ENCODE measurements at places on chromosomes 13 and 19.

- no peak for DNase-seq
Measured at GRCh38 chr19:23403581-23404324, 8.5 kb upstream of the ZNF91 start.

- no peak for DNase-seq
Measured at GRCh38 chr19:412356-413355, 3.7 kb upstream of the C2CD4C start.

- no peak for DNase-seq
Measured at GRCh38 chr13:80307401-80307987, 33.4 kb downstream of the SPRY2 start.

- DNase-seq, result no peak
Measured at GRCh38 chr13:38341149-38341692, 8.4 kb upstream of the UFM1 start.

GRCh38 chr19:13920940-13921747 is 15.1 kb downstream of the CC2D1A start:
- DNase-seq, result no peak

GRCh38 chr13:43022934-43023288 is 475 bp upstream of the DNAJC15 start:
- no peak for DNase-seq

GRCh38 chr19:17242431-17243208 is 3.1 kb downstream of the NR2F6 start:
- no peak for DNase-seq

GRCh38 chr19:49475191-49475917 is 1.3 kb downstream of the FLT3LG start:
- no peak for DNase-seq

DNA sequence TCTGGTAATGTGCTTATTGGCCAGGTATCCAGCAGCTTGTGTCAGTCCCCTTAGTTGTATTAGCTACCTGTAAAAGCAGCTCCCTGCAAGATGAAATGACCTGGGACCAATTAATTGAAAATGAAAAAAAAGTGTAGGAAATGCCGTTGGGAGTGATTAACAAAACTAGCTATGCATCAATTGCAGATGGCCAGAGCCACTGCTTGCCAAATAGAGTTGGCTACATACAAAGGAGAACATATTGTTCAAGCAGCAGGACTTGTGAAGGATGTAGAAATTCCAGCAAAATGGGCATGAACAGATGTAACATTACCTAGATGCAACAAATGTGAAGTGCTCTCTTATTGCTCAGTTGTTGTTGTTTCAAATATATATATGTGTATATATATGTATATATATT is 300.5 kb downstream of the PCDH17 start:
- no peak for DNase-seq

DNA sequence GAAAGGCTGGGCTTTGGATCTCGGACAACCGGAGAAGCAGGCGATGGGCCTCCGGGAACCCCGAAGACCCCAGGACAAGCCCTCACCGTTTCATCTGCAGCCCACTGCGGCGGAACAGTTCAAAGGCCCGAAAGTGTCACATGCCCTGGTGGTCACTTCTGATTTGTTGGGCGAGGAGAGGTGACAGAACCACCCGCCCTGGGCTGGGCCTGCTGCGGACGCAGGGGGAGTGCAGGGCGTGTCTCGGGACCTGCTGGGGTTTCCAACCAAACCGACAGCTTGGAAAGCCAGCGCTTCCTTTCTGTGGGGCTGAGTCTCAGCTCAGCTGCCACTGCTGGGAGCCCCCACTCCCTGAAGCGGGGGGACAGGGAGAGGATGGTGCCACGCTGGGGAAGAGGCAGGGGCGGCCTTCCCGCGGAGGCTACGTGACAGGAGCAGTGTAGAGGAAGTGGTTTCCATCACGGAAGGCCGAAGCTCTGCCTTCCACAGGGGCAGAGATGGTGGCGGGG is 22.8 kb upstream of the ZBTB7A start:
- DNase-seq, result no peak

DNA sequence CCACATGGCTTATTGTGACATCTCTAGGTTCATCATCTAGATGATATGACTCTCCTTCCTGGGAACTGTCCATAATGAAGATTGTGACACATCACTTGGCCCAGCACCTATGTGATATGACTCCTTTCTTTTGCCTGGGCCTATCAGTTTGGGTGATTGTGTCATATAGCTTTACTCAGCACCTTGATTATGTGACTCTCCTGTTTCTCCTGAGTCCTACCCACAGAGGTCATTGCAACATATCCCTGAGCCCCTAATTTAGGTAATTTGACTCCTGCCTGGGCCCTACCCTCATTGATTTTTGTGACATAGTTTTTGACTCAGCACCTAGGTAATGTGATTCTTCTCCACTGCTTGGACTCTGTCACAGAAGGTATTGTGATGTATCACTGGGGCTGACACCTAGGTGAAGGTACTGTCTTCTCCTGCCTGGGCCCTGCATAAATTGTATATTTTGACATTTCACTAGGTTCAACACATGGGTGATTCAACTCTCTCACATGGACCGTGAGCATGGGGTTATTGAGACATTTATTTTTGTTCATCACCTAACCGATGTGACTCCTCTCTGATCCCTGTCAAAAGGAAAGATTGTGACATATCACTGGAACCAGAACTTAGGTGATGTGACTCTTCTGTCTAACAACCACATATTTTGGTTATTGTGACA is 26.2 kb upstream of the ZNF254 start:
- DNase-seq, result no peak

DNA sequence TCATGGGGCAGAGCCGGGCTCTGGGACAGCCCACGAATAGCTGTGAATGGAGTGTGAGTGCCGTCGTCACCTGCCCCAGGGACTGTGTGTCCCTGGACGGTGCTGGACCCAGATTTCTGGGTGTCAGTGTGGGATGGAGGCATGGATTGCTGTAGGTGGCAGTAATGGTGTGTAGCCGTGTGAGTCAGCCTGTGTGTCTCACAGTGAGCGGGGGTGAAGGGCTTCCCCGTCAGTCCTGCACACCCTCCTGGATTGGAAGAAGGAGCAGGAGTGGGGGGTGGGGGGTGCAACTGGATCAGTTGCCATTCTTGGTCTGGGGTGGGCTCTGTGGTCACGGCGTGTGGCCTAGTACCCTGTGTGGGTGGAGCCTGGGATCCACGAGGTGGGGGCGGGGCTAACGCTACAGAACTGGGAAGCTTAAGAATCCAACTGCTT is 6.5 kb upstream of the LTBP4 start:
- no peak for DNase-seq

GRCh38 chr13:100459747-100460146 is 128.8 kb downstream of the GGACT start:
- no peak for DNase-seq

GRCh38 chr13:109205315-109205714 is 575.9 kb downstream of the MYO16 start:
- no peak for DNase-seq

DNA sequence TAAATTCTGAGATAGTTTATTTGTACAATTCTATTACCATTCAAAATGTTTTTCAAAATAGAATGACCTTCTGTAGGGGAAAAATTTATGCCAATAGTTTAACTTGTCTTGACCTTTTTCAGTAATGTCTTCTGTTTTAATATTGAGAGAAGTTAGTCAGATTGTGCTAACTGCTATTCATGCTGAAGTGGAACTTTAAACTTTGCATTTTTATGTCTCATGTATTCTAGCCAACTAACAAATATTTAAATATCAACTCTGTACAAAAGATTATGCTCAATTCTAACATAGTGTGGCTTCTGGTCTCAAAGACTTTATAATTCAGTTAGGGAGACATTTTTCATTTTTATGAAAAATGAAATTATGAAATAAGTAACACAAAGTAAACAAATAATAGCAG is 94.2 kb downstream of the WDFY2 start:
- DNase-seq, result no peak

DNA sequence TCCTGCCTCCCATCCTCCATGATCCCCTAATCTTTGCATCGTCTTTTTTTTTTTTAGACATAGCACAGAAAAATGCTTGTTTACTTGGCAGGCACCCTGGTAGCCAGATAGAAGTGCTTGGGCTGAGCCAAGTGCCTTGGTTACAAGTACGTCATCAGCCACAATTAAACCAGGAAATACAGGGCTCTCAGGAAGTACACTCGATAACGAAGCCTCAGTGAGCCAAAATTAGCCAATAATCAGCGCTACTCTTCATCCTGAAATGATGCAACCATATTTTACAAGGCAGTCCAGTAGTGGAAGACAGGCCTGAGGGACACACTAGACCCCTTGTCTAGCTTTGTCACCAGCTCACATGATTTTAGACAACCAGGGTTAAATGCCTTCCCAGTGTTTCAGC is 194.0 kb upstream of the NBEA start:
- no peak for DNase-seq

DNA sequence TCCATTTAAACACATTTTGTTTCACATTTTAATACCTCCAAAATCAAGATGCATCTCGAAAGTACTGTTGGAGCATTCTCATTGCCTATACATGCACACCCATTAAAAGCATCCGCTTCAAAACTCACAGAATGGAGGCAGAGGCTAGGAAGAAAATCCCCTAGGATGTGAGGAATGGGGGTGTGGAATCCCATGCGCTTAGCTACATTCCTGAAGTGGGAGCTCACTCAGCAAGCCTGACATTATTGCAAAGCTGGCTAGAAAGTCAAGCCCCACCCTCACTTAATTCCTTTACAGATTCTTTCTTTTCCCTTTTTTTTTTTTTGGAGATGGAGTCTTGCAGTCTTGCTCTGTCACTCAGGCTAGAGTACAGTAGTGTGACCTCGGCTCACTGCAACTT is 4.6 kb upstream of the FAM32A start:
- no peak for DNase-seq

- DNase-seq, result no peak
Measured at GRCh38 chr13:88031980-88032559, 360.9 kb downstream of the SLITRK5 start.

- no peak for DNase-seq
Measured at GRCh38 chr13:38888309-38888708, 102.3 kb downstream of the STOML3 start.

DNA sequence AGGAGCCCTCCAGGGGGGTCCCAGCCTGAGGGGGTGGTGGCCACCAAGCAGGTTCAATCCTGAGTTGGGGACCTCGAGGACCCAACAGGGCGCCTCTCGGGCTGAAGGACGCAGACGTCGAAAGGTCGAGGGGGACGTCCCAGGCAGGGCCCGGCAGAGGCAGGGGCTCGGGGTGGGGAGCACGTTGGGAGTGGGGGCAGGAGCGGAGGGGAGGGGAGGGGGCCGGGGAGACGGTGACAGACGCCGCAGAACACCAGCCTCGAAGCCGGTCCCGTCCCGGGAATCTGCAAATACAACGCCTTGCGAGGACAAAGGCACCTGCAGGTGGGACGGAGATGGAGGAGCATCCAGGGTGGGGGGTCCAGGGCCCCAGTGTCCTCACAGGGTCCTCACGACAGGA is 4.1 kb downstream of the FGF22 start:
- DNase-seq, result no peak

DNA sequence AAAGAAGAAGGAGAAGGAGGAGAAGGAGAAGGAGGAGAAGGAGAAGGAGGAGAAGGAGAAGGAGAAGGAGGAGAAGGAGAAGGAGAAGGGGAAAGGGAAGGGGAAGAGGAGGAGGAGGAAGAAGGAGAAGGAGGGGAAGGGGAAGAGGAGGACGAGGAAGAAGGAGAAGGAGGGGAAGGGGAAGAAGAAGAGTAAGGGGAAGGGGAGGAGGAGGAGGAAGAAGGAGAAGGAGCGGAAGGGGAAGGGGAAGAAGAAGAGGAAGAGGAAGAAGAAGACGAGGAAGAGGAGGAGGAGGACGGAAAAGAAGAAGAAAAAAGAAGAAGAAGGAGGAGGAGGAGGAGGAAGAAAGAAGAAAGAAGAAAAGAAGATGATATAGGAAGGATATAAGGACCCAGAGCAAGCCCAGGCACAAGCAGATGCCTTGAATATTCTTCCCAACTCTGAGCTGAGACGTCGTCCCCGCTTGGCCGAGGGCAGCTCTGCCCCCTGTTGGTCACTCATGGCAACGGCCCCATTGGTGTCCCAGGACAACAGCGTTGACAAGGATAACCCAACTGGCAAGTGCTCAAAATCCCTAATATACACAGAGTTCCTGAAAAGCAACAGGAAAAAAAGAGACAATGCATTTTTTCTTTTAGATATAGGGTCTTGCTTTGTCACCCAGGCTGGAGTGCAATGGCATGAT is 30.6 kb upstream of the IGSF23 start:
- DNase-seq, result peak; percentile 37

GRCh38 chr19:51698296-51698695 is 5.2 kb downstream of the SPACA6 start:
- no peak for DNase-seq

GRCh38 chr13:37863708-37864107 is 5.9 kb downstream of the TRPC4 start:
- no peak for DNase-seq

GRCh38 chr13:52879950-52880741 is 31.7 kb upstream of the PCDH8 start:
- peak; percentile 29 for DNase-seq

DNA sequence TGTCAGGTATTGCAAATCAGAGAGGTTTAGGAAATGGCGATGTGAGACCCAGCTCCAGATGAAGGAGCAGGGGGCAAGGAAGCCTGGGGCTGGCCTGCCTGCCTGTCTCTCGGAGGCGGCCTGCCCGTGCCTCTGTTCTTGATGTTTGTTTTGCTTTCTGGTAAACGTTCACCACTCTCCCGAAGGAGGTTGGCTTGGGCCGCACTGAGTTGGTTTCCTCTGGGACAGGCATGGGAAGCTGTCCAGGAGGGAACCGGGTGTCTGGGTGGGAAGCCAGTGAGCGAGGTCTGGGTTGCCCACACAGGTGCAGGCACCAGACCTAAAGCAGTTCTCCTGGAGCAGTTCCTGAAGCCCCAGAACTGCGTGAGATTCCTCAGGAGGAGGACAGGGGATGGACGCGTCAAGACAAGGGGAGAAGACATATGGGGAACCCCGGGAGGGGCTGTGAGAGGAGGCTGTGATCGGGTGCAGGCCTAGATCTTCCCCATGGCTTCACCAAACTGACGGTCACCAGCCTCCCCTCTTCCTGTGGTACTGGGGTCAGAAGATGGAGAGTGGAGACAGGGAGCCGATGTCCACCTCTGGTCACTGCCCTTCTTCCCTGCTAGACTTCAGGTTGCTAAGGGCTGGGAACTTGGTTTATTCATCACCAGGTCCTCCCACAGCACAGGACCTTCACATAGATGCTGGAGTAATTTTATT is 15.2 kb downstream of the COL4A2 start:
- DNase-seq, result no peak

DNA sequence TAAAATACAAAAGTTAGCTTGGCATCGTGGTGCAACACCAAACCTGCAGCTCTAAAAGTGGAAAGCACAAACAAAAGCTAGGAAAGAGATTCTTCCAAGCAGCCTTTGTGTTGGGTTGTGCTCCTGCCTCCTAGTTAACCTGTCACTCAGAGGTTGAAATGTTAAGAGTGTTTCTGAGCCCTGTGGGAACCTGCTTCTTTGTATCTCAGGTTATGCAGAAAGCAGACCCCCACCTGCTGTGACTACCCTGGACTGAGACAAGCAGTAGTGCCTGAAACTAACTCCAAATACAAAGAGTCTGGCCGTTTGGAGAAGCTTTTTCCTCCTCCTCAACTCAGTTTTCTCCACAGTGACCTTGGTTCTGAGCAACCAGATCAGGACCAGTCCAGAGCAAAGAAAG is 158.4 kb upstream of the CSNK1A1L start:
- DNase-seq, result no peak

- DNase-seq, result no peak
Measured at GRCh38 chr19:15200553-15201364, at the start of gene NOTCH3. NOTCH3 (minus strand) TSS chr19:15200995; CDS start chr19:15200905, 90 bp downstream.

GRCh38 chr13:42181381-42181953 is 90.5 kb upstream of the AKAP11 start:
- DNase-seq, result no peak

GRCh38 chr19:14563989-14564651 is 7.7 kb downstream of the NDUFB7 start:
- DNase-seq, result no peak

- no peak for DNase-seq
Measured at GRCh38 chr13:51478418-51479198, 25.8 kb upstream of the INTS6 start.
